ENCODE measurements at places on chromosomes 6 and 20.

- DNase-seq, result no peak
These were observed 136.9 kb downstream of the SASH1 start for GRCh38 chr6:148479497-148479896.

- no peak for DNase-seq
These were observed 3.3 kb downstream of the SLCO4A1 start for GRCh38 chr20:62645613-62646012.

DNA sequence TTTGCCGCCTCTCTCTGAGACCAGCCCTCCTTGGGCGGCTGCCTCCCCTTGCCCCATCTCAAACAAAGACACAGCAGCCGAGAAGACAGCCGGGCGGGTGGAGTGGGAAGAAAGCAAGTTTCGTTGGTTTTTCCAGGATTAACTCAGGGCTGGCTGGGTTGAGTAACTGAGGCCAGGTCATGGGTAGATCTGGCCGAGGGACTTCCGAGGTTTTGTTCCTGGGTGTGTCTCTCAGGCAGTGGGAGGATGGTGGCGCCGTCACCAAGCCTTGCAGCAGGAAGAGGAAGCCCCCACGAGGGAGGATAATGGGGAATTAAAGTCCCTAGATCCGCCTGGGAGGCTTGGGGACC, 167.2 kb downstream of the TTLL2 start:
- no peak for DNase-seq

DNA sequence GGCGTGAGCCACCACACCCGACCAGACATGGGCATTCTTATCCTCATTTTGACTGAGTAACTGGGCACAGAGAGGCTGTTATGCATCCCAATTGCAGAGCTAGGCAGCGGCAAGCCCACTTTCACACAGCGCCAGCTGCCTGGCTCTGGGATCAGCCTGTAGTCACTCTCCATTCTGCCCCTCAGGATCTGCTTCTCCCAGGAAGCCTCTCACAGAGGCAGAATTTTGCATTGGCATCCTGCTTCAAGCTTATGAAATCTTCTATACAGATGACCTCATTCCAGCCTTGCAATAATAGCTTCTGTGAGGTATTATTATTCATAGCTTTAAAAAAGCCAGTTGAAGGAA, 37.0 kb upstream of the IER3 start:
- no peak for DNase-seq

DNA sequence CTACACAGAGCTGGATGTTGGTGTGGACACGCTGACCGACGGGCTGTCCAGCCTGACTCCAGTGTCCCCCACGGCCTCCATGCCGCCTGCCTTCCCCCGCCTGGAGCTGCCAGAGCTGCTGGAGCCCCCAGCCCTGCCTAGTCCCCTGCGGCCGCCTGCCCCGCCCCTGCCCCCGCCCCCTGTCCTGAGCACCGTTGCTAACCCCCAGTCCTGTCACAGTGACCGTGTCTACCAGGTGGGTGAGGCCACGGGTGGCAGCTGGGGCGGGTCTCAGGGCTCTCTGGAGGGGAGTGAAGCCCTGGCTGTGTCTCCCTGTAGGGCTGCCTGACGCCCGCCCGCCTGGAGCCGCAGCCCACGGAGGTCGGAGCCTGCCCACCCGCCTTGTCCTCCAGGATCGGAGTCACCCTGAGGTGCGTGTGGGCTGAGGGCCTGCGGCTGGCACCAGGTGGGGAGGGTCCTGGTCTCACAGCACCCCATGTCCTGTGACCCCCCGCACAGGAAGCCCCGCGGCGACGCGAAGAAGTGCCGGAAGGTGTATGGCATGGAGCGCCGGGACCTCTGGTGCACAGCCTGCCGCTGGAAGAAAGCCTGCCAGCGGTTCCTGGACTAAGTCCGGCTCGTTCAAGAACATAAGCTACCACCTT, 2.9 kb downstream of the SLC2A4RG start:
- no peak for DNase-seq

DNA sequence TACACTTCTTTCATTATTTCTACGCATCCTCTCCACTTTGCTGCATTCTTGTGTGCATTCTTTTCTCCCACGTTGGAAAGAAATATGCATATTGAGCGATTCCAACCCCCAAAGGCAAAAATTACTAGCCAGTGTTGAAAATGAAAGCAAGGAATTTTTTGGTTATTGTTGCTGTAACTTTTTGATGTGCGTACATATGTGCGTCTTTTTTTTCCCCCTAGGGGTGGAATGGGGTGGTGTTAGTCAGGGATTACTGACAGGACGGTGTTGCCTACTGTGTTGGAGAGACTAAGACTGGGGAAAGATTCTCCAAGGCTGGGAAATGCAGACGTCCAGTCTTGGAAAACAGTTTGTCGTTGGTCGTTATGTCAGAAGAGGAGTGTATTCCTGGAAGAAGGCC, 44.2 kb upstream of the ESR1 start:
- no peak for DNase-seq

DNA sequence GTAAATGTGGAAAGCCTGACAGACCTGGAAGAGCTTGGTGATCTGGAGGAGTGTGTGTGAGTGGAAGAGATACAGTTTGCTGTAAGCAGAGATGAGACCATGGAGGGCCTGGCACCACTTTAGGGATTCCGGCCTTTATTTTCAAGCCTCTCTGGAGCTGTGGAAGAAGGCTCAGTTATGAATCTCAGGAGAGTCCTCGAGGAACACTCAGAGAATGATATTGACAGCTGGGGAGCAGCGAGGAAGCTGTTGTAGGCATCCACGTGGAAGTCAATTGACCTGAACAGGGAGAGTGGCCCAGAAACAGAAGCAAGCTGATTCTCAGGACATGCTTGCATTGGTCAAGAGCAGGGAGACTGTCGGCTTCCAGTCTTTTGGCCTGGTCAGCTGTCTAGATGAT, 108.4 kb upstream of the FOXQ1 start:
- DNase-seq, result no peak

DNA sequence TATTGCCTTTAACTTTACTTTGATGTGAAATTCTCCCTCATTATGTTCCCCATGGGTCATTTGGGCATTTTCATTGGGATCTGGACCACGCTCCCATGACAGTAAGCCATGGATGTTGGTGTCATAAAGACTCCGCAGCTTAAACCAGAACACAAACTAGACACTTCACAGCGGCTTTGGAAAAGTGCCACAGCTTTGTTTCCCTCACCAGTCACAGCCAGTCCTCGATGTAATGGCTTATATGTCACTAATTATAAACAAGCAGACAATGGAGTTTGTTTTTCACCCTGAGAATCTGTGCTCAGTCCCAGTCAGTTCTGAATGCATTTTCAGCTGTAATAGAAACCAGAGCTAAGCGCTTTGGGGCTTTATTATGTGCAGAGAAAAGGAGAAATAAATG, 23.2 kb upstream of the DAAM2 start:
- DNase-seq, result no peak
